ENCODE measurements at places on chromosomes 7 and 10.

DNA sequence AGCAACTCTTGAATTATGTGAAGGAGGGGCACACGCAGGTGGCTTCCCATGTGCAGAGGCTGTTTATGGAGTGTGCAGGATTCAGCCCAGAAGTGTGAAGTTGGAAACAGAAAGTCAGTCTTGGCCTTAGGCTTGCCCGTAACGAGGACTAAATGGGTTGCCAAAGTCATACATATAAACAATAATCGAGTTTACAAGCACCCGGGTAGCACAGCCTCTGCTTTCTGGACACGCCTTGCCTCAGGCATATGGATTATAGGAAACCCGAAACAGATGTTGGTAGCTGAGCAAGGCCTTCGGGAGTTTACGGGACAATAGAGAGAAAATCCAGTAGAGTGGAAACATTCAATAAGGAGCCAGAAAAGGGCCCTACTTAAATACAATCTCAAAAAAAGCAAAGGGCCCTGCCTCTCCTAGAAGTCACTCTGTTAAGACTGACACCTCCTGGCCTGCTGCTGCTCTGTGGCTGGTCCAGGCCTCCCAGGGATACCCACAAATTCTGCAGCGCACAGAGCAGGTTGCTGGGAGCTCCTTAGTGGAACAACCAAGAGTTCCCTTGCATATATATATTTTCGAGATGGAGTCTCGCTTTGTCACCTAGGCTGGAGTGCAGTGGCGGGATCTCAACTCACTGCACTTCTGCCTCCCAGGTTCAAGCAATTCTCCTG, 48.5 kb downstream of the SMKR1 start:
- DNase-seq, result no peak

DNA sequence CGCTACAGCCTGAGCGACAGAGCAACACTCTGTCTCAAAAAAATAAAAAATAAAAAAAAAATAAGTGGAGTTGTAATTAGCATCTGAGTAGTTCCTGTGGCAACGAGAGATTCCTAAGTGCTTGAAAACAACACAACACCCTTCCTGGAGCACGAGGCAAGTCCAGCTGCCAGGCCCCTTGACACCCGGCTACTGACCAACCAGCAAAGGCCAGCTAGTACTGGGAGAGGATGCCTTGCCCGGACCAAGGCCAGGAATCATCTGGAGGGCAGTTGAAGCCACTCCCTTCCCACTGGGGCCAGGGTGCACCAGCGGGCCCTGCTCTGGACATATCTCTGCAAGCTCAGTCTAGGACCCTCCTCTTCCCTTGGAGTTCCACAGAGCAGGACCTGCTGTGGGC, 536 bp downstream of the C10orf105 start:
- no peak for DNase-seq

GRCh38 chr7:16071246-16071857, 350.0 kb downstream of the CRPPA start:
- DNase-seq, result peak; percentile 57

DNA sequence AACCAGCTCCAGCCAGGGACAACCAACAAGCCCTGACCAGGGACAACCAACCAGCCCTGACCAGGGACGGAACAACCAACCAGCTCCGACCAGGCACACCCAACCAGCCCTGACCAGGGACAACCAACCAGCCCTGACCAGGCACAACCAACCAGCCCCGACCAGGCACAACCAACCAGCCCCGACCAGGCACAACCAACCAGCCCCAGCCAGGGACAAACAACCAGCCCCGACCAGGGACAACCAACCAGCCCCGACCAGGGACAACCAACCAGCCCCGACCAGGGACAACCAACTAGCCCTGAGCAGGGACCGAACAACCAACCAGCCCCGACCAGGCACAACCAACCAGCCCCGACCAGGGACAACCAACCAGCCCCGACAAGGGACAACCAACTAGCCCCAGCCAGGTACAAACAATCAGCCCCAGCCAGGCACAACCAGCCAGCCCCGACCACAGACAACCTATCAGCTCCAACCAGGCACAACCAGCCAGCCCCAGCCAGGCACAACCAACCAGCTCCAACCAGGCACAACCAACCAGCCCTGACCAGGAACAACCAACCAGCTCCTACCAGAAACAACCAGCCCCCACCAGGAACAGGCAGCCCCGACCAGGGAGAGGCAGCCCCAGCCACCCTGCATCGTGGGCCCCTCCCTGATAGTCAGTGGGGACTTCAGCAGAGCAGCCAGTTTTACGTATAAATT, 56.4 kb downstream of the PROSER2 start:
- DNase-seq, result no peak

DNA sequence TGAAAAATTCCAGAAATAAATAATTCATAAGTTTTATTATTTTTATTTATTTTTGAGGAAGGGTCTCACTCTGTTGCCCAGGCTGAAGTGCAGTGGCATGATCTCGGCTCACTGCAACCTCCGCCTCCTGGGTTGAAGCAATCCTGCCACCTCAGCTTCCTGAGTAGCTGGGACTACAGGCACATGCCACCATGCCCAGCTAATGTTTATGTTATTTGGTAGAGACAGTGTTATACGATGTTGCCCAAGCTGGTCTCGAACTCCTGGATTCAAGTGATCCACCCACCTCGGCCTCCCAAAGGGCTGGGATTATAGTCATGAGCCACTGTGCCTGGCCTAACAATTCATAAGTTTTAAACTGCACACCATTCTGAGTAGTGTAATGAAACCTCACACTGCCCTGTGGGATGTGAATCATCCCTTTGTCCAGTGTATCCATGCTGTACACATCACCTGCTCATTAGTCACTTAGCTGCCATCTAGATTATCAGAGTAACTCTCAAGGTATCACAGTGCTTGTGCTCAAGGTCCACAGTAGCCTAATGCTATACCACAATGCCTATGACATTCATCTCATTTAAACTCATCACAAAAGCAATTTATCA, 17.9 kb downstream of the RTKN2 start:
- DNase-seq, result peak; percentile 11

DNA sequence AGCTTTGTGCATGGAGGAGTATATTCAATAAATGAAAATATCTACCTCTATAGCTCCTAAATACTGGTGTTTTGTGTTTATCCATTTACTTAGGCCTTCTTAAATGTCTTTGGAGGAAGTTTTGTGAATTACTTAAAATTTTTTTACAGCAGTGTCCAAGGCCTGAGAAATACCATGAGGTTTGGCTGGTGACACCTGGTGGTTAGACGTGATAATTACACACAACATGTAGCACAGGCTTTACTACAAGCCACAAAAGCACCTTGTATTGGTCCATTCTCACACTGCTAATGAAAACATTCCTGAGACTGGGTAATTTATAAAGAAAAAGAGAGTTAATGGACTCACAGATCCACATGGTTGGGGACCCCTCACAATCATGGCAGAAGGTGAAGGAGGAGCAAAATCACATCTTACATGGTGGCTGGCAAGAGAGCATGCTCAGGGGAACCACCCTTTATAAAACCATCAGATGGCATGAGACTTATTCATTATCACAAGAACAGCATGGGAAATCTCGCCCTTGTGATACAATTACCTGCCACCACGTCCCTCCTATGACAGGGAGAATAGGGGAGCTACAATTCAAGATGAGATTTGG, 20.6 kb downstream of the HYAL4 start:
- peak; percentile 51 for DNase-seq

DNA sequence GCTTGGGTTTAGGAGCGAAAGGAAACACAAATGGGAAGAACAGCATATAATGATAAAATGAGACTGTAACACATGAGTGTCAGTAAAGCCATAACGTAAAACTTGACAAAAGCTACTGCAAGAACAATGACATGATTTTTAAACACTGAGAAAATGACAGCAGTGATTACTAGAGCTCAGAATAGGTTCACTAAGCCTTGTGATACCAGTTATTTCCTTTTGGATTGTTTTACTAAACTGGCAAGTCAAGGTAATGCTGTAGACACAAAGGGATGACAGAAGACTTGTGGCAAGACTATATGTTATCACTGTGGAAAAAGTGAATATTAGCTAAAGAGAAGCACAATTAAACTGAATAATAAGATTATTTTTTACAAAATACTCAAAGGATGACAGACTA, 12.7 kb downstream of the NCOA4 start:
- no peak for DNase-seq

DNA sequence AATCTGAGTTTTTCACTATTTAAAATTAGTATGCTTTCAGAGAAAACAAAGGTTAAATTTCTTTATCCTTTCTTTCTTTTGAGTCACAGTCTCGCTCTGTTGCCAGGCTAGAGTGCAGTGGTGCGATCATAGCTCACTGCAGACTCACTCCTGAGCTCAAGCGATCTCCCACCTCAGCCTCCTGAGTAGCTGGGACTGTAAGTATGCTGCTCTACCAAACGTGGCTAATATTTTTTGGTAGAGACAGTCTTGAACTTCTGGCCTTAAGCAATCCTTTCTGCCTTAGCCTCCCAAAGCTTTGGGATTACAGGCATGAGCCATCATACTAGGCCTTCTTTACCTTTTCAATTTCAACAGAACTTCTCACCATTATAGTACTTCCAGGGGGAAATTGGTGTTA, 113.7 kb downstream of the TRIM24 start:
- no peak for DNase-seq

DNA sequence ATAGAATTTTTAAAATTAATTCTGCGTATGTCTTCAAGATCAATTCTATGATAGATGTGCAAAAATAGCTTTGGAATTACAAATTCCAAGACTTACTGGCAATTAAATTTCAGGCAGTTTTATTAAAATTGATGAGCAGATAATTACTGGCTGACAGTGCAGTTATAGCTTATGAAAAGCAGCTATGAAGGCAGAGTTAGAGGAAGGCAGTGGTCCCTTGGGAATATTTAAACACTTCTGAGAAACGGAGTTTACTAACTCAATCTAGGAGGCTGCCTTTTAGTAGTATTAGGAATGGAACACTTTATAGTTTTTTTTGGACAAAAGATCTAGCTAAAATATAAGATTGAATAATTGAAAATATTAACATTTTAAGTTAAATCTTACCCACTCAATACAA, 70.8 kb downstream of the CFTR start:
- DNase-seq, result no peak

GRCh38 chr7:3862774-3863173, 561.7 kb downstream of the SDK1 start:
- no peak for DNase-seq

DNA sequence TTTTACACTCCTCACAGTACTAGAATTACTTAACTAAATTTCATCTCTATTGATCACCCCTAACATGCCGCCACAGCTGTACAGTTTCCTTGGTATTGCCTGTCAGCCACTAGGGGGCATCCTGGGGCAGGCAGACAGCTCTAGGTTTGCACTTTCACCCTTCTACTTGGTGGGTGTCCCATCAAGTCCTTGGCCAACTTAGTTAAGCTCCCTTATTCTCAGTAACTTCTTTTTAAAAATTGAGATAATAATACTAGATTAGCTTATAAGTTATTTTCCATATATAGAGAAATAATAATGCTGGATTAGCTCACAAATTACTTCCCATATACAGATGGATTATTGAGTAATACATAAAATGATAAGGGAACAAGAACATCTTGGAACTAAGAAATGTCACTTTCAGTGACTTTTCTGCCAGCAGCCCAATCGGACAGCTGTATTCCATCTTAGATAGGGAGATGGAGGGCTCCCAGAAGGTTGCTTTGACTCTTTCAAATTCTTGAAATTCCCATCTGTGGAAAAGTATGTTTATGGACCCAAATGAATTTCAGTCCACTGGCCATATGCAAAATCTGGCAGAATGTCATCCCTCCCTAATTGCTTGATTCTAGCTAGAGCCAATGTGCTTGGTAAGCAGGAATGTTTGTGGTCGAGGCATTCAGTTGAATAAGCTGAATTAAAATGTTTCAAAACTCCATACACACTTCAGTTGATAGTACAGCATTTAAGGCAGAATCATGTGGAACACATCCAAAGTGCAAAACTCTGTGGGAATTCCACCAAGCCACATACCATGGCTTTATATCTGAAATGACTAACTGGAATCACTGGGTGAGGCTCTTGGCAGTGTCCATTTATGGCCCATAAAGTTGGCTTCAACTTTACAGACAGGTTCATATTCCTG, 309.7 kb downstream of the CSTF2T start:
- no peak for DNase-seq

GRCh38 chr7:80945976-80946375, 27.1 kb upstream of the SEMA3C start:
- no peak for DNase-seq

DNA sequence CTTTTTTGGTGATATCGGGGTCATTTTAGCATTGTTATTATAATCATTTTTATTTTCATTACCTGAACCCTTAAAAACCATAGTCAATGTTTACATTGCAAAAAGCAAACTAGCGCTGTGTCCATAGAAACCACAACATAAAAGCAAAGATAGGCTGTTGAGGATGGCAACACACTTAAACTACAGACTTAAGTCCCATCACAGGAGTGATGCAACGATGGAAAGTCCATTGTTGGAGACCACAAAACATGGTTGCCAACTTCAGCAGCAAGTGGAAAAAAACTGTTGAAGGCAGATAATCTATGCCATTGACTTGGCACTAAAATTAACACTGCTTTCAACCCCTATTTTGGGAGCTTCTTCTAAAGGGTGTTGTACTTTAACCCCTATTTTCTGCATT, 398.8 kb upstream of the IGFBP3 start:
- no peak for DNase-seq

- no peak for DNase-seq
Measured at GRCh38 chr7:151795168-151795811, 81.6 kb downstream of the PRKAG2 start.

DNA sequence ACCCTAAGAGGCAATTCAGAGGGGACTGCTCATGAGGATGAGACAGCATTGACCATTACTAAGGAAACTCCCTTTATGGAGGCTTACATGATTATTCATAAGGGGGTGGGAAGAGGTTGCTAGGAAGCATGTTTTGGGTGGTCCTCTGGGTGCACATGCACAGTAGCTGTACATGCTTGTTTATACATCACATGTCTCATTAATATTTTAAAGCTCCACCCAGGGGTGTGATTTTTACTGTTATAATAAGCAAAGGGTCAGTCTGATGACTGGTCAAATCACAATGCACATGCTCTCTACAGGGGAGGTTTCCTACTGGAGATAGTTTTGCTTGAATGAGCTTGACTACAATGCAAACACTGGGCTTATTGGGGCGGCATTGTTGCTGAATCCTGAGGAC, 23.8 kb upstream of the PPP1R9A start:
- DNase-seq, result no peak

GRCh38 chr10:99326871-99327270, 2.3 kb upstream of the CNNM1 start:
- no peak for DNase-seq

DNA sequence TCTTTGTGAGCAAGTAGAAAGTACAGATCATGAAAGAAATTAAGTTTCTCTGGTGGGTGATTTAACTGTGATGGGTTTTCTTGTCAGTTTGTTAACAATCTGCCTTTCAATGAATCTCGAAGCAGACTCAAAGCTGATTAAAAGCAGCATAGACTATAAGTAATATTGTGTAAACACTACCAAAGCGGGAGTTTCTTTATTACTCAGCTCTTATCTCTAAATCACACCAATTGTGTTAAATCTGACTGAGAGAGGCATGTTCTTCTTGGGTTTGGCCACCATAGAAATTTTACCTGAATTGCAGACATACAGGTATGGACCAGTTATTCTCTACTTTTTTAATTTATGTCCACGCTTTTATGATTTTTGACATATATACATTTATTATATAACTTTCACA, 65.2 kb downstream of the DKK1 start:
- DNase-seq, result no peak

- DNase-seq, result no peak
Measured at GRCh38 chr10:77967611-77968022, 41.1 kb upstream of the DLG5 start.

Data from COLO829 (cell line).